ENCODE measurements at places on chromosomes 7 and 10. TPM values are rescaled to one million over a fixed set of nuclear protein-coding genes. Genes with fewer than 3 reads are reported as not detected.

Gene CACUL1
- 38.1 TPM for total RNA-seq

DNA sequence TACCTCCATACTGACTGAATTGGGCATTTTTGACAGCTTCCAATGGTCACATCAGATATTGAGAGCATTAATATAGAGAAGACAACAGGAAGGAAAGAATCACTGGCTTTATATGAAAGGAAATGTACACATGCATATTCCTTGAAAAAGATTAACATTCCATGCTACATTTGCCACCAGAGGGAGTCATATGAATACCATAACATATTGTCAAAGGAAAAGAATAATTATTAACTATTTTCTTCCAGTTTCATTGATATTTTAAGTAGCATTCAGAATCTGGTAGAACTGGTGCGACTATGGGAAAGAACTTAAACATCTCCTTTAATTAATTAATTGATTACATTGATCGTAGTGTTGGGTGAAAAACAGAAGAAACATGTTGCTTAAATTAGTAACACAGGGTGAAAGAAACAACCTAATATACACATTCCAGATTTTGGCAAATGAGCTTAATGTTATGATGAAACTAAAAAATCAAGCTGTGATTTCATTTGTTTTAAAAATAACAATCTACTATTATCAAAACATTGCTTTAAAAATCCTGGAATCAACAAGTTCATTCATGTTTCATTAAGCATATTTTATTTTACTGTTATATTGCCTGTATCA lies 71.5 kb downstream of the GPR85 start:
- peak; percentile 63 for DNase-seq

- DNase-seq = peak; percentile 25
Observed at GRCh38 chr10:100790761-100791208, 45.4 kb downstream of the PAX2 start.

GRCh38 chr7:9100289-9100688 lies 666.9 kb downstream of the NXPH1 start:
- DNase-seq = no peak

GRCh38 chr10:101330631-101331225 lies 23.2 kb upstream of the BTRC start:
- DNase-seq = no peak

All from lung (tissue), 17 donors.